Fibroblast of upper back skin (primary cell): ENCODE measurements at places on chromosomes 7 and 10.
A peak's percentile ranks its signal among the peaks of the same experiment; 100 is the strongest.

GRCh38 chr7:28749638-28750037 lies 208.5 kb downstream of the TRIL start:
- DNase-seq, result peak; percentile 12

- DNase-seq, result peak; percentile 99
Measured at GRCh38 chr10:126090911-126091728, 194.8 kb downstream of the FANK1 start.

DNA sequence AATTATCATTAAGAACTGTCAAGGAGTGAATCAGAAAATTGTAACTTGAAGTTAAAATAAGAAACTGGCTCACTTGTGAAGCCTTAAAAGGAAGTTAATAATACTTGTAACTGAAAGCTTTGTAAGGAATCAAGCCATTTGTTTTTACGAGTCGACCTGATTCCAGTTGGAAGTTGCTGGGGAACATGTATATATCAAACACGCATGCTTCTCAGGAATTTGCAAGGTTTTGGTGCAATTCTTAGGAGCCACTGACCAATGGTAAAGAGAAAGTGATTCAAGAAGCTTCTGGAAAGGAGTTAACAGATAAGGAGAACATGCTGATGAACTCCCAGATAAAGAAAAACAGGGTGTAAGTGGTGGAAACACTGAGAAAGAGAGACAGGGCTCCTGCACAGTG lies 56.4 kb downstream of the ETV1 start:
- DNase-seq, result no peak

- DNase-seq, result peak; percentile 64
Measured at GRCh38 chr7:29723599-29723998, 82.7 kb upstream of the WIPF3 start.

- DNase-seq, result no peak
Measured at GRCh38 chr7:139387594-139387993, 27.9 kb downstream of the LUC7L2 start.

DNA sequence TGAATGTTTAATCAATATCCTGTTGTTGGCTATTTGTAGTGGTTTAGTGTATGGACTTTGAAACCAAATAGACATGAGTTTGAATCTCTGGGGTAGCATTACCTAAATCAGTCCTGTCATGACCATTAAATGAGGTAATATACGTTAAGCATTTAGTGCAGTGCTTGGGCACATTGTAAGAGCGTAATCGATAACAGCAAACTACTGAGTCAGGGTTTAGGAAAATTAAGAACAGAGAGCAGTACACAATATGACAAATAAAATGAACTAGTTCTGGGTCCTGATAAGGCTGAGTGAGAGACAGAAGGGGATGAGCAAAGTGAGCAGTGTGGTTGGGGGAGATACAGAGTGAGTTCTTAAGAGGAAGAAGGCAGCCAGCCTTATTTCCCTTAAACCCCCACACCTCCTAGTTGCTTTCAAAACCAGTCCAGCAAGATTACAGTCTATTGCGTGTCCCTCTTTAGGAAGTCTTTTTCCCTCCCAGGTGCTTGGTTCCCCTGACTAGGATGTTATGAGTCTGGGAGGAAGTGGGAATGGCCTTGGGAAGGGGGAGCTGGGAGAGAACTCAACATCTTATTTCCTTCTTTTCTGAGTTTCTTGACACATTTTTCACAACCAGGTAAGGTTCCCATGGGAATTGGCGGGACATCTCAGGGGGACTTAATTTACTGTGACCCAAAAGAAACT lies 171.0 kb downstream of the SND1 start:
- no peak for DNase-seq

GRCh38 chr10:52443419-52444388 lies 129.6 kb downstream of the DKK1 start:
- peak; percentile 64 for DNase-seq

DNA sequence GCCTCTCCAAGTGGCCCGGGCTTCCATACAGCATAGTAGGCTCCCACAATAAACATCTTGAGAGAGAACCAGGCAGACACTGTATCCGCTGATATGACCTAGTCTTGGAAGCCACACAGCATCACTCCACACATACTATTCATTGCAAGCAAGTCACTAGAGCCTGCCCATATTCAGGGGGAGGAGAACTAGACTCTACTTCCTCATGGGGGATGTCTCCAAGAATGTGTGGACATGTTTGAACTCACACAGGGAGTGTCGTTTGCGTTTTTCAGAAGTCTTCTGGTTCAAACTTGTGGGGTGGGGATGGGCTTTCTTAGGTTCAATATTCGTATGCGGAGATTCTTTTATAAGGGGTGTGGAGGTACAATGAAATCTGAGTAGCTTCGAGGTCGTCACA lies 232.6 kb upstream of the HABP2 start:
- no peak for DNase-seq

- no peak for DNase-seq
Measured at GRCh38 chr10:75011221-75011620, 100.2 kb upstream of the SAMD8 start.

DNA sequence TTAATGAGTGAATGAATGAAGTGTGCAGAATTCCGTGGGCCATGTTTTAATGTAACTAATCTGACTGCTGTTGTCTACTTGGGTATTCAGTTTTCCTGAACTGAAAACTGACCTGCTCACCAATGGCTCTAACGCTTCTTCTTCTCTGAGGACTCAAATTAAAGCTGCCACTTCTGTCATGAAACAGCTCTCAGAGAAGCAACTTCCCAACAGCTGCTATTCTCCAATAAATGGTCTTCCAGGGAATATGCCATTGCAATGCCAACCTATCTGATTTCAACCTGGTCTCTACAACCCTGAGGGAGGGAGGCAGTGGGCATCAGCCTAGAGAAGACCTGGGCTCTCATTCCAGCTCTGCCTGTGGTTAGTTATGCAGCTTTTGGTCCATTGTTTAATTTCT lies 69.4 kb downstream of the FRMD4A start:
- no peak for DNase-seq

DNA sequence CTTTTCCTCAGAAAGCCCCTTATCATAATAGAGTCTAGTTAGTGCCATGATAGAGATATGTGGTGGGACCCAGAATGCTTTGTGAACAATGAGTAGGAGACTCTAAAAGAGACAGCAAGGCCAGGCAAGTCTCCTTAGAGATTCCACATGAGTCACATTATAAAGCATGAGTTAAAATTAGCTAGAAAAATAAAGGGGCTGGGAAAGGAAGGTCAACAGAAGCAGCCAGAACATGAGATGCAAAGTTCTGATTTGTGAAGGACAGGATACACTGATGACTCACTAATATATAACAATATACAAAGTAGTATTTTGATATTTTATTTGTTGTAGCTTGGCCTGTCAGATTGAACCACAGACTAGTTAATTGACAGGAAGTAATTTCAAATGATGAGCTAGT lies 25.3 kb upstream of the SNX13 start:
- peak; percentile 35 for DNase-seq

- DNase-seq, result no peak
Measured at GRCh38 chr7:27700501-27700900, 37.8 kb upstream of the HIBADH start.

DNA sequence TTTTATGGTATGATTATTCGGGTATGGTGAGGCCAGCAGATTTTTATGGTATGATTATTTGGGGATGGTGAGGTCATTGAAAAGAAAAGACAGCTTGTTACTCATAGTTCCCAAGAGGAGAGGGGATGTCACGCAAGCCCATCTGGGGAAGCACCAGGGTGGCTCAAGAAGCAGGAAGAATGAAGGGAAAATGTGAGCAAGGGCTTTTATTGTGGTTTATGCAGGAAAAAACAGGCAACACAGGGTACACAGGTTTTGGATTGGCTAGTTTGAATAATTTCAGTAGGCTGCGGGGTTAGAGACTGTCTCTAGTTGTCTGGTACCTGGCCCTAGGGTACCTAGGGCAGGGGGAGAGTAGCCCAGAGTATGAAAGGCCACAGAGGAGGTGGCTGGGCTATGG lies 26.8 kb upstream of the DGKI start:
- peak; percentile 88 for DNase-seq

DNA sequence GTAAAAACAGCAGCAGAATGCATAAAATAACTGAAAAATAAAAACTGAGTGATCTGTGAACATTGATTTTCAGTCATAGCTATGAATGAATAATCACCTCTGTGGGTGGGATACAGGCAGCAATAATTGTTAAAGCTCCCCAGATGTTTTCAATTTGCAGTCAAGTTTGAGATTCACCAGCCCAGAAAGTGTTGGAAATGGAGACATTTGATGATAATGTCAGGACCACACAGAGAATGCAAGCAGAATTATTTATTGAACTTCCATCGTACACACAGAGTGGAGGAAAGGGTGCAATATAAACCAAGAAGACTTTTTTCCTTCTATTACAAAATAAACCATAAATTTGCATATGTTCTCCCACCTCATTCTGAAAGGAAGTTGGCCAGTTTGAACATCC lies 601.7 kb downstream of the ANKRD7 start:
- no peak for DNase-seq

DNA sequence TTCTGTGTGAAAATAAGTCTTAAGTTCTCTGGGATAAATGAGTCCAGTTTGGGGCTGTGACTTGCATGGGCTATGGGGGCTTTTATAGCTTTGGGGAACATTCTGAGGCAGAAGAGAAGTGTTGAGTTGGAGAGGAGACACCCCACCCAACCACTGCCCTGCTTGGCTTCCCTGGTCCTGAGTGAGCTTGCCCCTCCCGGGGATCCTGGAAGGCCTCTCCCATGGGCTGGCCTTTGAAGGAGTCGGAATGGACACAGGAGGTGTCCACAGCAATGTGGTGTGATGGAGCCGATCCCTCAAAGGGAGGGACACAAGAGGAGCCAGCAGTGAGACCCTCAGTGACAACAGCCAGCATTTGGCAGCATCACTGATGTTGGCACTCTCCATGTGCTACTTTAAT lies 89.8 kb downstream of the GLRX3 start:
- no peak for DNase-seq

- DNase-seq, result no peak
Measured at GRCh38 chr7:2475678-2476015, 551 bp downstream of the GRIFIN start.

DNA sequence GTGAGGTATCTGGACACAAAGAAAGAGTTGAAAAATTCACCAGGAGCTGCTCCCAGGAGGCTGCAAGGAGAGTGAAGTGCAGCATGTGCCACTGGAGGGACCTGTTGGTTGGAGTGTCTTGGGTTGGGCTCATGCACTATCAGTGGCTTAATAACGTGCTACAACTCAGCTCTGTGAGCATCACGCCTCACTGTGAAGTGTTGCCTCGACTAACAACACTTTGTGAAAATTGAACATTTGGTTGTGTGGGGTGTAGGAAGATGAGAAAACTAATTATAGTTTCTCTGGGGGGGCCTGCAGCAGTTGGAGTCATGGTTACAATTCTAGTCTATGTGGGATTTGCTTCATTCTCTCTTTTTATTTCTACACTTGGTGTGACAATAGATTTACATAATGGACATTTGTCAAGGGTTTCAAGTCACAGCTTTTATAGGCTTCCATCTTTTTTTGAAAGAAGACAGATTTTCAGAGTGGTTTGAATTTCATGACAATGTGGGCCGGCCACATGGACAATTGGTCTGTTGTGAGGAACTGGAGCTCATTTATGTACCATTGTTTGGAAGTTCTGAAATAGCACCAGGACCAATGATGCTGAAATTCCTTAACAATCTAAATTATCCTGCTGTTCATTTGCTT lies 121.3 kb downstream of the RAMP3 start:
- DNase-seq, result no peak

- DNase-seq, result no peak
Measured at GRCh38 chr10:124174673-124175645, 81.6 kb upstream of the CHST15 start.
